T-cell (primary cell): ENCODE measurements at places on chromosomes 16 and 17.

GRCh38 chr16:72427783-72428331 is 255.9 kb upstream of the PMFBP1 start:
- DNase-seq, result no peak

DNA sequence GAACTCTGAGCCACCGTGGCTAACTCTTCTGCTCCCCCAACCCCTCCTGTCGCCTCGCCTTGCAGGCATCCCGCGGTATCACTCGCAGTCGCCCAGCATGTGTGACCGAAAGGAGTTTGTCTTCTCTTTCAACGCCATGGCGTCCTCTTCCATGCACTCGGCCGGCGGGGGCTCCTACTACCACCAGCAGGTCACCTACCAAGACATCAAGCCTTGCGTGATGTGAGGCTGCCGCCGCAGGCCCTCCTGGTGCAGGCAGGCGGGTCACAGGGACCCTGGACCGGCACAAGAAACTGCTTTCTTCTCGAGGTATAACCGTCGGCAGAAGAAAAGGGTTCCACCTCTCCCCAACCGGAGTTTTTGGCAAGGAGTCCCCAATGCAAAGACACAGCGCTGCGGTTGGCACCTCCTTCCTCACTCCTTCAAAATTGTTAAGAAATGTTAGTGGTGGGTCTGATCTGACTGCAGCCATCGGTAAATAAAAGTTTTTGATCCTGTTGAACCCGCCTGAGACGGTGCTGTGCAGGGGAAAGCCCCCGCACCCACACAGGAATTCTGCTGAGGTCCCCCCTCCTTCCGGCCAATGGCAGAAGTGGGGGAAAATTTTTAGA is 2.6 kb downstream of the FOXF1 start:
- DNase-seq, result no peak

DNA sequence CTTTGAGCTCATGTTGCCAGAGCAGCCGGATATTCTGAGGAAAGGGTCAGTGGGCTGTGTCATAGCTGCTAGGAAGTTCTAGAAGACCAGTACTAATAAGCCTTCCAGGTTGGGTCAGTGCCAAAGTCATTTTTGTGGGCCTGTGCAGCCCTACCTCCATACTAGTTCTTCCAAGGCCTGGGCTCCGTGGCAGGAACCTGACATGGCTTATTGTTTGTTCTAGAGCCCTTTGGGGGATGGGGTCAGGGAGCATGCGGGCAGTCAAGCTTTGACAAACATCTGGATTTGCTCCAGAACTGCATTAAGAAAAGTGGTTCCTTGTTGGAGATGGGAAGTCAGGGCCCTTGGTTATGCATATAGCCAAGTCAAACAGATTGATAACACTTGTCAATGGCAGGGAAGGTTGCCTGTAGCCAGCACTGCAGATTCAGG is 7.6 kb downstream of the ALKBH5 start:
- DNase-seq, result no peak

- no peak for DNase-seq
Measured at GRCh38 chr17:65371702-65372101, 189.7 kb downstream of the AXIN2 start.

DNA sequence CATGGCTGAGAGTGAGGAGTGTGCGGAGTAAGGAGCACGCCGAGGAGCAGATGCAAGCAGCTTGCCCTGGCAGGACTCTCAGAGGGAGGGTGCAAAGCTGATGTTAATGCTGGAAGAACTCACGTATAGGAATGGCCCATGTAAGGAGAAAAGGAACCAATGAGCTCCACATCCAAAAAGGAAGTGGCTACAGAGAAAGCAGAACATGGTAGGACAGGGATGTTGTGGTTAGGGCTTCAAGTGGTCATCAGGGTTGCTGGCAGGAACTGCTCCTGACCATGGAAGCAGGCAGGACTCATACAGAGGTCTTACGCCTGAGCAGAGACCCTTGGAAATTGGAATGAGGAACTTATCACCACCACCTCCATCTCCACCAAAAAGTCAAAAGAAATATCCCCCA is 5.2 kb downstream of the MYO1D start:
- no peak for DNase-seq

DNA sequence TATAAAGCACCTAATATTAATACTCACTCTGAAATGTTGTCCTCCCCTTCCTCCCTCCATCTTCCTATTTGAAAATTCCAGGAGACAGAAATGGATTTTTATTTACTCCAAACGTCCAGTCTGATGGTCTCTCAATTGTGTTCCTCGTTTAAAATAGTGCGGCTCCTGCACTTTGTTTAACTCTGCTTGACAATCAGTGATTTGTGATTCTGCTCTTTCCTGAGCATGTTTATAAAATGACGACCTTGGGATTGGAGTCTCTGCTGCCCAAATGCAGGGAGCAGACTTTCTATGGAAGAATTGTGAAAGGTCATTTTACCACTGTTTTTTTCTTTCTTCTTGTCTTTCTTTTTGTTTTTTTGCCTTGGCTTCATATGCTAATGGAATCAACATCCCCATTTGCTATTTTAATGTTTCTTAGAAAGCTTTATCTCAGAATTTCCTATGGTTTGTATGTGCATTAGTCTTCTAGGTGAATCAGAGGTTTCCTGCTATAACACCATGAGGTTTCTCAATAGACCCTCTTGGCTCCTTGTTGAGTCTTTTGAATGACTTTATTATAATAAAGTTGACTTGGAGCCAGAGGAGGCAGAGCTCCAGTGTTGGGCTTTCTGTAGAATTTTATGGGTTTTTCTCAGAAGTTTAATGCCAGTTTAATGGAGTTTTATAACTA is 376.5 kb downstream of the CDH11 start:
- no peak for DNase-seq

GRCh38 chr17:9900044-9900594 is 5.0 kb downstream of the RCVRN start:
- DNase-seq, result no peak

DNA sequence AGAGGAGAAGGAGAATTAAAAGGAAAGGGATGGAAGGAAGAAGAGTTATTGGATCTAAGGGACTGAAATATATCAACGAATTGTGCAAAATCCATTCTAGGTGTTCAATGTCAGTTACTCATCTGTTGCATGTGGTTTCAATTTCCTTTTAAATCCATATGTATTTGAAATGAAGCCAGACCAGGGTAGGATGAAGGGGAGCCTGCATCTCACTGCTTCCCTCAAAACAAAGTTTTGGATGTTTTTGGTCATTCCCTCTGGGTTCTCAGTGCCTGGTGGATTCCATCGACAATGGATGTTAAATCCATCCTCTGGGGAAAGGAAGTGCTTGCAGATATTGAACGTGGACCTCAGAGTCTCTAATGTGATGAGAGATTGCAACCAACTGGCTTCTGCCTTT is 103.5 kb upstream of the XYLT1 start:
- DNase-seq, result no peak

GRCh38 chr16:7350806-7351205 is 18.2 kb downstream of the RBFOX1 start:
- no peak for DNase-seq

DNA sequence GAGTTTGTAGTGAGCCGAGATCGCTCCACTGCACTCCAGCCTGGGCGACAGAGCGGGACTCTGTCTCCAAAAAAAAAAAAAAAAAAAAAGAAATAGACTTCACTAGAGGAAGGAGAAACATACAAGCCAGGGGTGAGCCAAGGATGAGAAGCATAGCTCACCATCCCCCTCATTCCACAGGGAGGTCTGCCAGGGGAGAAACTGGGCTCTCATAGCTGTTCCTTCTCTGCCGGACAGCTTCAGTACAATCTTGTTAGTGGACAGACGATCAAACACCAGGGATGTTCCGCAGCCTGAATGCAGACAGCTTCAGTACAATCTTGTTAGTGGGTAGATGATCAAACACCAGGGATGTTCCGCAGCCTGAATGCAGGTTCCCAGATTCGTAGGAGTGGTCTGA is 509.6 kb downstream of the CDH13 start:
- DNase-seq, result no peak

- no peak for DNase-seq
Measured at GRCh38 chr17:10463402-10463801, 6.0 kb downstream of the MYH4 start.

DNA sequence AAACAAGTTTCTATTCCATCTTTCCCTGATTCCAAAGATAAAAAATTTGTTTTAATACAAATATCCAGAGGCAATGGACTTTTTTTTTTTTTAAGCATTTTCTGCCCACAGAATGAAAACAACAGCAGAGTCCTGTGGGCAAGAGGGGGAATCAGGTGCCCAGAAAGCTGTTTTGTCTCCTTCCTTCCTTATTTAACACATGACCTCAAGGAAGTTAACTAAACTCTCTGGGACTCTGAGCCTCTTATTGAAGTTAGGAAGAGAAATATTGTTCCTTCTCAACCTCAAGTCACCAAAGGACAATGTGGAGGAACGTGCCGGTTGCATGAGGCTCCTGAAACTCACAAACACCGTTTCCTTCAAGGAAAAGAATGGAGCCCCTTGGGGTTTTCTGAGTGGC is 34.9 kb downstream of the LITAF start:
- DNase-seq, result no peak

GRCh38 chr17:57092779-57093178 is 7.7 kb downstream of the AKAP1 start:
- no peak for DNase-seq

- no peak for DNase-seq
Measured at GRCh38 chr16:66553223-66553622, 847 bp downstream of the CKLF start.

GRCh38 chr17:42251115-42251514 is 25.1 kb downstream of the STAT5B start:
- no peak for DNase-seq

DNA sequence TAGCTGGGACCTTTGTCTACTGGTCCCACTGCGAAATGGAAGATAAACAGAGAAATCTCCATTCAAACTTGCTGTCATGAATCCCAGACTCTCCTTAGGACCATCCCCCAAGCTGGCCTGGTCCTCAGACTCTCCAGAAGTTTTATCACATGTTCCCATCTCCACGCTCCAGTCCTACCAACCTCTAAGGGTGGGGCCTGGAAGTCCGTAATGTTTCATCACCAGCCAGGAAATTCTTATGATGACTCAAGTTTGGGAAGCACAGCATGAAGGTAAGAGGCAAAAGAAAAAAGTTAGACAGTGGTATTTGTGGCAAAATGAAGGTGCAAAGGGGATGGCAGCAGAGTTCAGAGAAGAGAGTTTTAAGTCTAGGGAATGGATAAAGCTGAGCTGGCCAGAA is 52.7 kb downstream of the ZNF18 start:
- no peak for DNase-seq

GRCh38 chr16:82633964-82634600 is 7.3 kb downstream of the CDH13 start:
- no peak for DNase-seq
